Right cardiac atrium (tissue), 5 donors: ENCODE measurements at places on chromosomes 11 and 22.

DNA sequence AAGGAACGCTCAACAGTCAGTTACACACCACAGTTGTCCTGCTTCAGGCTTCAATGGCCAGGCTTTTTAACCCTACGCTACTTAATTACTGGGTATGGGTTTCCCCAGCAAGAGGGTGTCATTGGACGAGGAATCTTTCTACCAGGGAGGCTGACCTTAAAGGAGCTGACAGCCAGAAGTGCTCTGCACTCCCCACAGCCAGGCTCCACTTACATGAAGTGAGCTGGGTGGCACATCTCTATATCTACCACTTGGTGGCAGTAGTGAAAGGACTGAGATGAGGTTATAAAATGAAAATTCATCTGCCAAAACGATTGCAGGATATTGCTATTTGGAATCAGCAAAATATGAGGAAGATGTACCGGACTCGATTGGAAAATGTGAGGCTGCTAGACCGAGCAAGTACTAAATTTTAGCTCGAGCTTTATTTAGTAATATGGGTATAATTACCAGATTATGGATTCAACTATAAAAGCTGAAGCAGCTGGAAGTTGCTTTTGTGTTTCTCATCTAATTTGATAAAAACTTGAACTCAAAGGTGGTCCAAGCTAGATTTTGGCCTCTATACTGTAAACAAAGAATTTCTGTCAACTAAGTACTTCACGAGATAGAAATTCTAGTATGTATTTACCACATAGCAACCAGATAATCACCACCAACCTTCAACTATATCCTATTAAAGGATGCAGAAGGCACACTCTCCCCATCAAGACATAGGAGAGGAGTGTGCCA is 53.9 kb upstream of the CEP126 start:
- DNase-seq, result peak; percentile 57

GRCh38 chr11:46674463-46675287 is 25.7 kb downstream of the ARHGAP1 start:
- DNase-seq, result peak; percentile 83

- no peak for DNase-seq
These were observed 4.4 kb downstream of the CAT start for GRCh38 chr11:34443136-34443535.

DNA sequence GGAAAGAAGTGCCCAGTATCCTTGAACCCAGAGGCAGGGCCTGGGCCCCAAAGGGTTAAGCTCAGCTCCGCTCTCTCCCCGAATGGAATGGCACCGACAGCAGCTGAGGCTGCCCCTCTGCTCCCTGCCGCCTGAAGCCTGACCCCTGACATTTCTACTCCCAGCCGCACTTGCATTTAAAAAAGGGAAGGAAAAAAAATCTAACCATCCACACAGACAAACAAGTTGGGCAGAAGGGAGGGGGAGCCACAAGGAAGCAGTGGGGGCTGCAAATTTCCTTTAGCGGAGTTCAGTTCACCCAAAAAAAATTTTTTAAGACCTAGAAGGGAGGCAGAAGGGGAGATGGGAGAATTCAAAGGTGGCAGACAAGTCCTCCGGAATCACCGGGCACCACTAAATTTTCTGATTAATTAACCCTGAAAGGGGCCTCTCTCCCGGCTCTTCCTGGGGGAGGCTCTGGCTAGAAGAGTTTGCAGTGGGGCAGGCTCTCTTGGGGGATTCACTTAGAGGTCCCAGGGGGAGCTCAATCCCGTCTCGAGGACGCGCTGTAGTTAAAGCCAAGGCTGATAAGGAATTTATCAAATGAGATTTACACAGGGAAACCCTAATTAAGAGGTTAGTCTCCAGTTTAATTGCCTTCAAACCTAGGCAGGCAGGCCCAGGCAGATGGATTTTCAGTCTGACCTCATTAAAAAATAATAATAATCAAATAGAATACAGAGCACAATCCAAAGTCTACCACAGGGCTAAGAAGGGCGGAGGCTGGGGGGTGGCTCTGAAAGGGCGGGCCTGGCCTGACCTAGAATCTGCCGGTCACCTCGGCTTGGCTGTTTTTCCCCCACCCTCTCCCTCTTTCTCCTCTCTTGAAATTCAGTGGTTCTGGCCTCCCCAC is 25.6 kb downstream of the MN1 start:
- DNase-seq, result peak; percentile 85

DNA sequence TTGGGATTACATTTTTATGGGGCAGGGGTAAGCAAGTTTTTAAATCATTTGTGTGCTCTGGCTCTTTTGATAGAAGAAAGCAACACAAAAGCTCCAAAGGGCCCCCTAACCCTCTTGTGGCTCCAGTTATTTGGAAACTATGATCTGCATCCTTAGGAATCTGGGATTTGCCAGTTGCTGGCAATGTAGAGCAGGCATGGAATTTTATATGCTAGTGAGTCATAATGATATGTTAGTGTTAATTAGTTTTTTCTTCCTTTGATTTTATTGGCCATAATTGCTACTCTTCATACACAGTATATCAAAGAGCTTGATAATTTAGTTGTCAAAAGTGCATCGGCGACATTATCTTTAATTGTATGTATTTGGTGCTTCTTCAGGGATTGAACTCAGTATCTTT is 10.1 kb downstream of the RAG1 start:
- no peak for DNase-seq

DNA sequence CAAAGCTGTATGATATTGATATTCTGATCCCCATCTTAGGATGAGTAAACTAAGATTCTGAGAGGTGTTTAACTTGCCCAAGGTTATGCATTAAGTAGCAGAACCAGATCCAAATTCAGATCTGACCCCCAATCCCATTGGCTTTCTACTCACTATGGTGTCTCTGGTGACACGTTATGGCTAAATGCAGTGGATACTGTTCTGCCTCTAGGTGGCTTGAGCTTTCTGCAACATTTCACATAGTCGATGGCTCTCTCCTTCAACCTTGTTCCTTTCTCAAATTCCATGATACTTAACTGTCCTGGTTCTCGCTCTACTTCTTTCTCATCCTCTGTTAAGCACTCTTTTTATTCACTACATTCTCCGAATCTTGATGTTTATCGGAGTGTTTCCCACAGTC is 9.4 kb downstream of the C11orf97 start:
- no peak for DNase-seq

DNA sequence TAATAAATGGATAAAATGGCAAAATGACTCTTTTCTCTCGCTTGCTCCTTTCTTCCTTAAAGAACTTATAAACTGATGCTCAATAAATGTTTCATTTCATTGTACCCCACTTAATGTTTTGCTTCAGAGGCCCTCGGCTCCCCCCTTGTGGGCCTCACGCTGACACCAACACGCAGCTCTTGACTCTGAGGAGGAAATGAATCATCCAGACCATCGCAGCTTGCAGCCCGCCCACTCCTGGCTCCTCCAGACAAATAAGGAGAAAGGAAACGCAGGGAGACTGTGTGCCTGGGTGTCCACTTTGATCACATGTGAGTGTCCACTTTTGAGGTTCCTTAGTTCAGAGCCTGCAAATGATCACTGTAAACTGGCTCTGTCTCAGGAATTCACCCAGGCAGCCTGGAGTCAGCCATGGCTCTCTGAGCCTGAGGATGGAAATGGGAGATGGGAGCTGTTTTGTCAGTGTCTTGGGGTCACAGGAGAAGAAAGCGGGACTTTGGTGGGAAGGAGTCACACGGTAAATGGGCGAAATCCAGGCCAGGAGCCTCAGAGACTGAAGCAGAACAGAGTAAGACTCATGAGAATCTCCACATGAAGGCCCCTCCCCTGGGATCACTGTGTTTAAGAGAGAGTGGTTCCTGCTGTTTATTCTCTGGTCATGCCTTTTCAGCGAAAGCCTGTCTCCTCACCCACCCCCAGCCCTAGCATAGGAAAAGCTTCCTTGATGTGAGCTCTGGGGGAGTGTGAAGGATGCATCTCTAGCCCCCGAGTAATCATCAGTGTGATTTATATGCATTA is 96.5 kb downstream of the CWC15 start:
- peak; percentile 86 for DNase-seq

- no peak for DNase-seq
These were observed 47.2 kb downstream of the LRRC32 start for GRCh38 chr11:76623171-76623883.

DNA sequence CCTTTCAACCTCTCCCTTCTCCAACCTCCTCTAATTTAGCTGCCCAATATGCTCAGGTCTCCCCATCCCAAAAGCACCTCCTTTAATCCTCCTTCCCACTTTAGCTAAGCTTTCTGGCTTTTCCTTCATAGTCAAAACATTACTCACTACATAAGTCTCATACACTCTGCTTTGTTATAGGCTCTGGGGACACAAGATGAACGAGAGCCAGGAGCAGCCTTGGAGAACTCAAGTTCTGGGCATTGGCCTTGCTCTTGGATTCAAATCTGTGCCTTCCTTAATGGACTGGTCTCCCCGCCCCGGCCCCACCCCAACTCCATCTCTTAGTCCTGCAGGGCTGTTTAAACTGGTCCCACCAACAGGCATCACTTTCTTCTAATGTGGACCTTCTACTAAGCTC is 11.4 kb upstream of the HPX start:
- no peak for DNase-seq

DNA sequence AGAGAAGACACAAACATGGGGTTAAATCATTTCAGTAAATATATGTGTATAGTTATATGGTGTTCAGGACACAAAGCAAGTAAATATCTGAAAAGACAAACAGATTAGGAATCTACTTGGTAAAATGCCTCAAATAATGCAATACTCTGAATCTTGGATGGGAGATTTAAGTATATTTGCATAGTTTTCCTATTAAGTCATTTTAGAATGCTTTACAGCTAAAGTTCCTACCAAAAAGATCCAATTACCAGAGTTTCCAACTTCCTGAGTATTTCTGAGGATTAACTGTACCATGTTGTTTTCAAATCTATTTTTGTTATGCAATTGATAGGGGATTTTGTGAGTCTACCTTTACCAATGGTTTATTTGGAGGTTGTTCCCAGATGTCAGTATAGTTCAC is 424.4 kb upstream of the CCDC179 start:
- DNase-seq, result no peak

GRCh38 chr11:115452241-115452640 is 52.0 kb downstream of the CADM1 start:
- DNase-seq, result no peak

GRCh38 chr11:78759071-78759470 is 184.4 kb upstream of the NARS2 start:
- DNase-seq, result no peak

- DNase-seq, result no peak
These were observed 480.3 kb downstream of the BRD1 start for GRCh38 chr22:49347376-49347775.

DNA sequence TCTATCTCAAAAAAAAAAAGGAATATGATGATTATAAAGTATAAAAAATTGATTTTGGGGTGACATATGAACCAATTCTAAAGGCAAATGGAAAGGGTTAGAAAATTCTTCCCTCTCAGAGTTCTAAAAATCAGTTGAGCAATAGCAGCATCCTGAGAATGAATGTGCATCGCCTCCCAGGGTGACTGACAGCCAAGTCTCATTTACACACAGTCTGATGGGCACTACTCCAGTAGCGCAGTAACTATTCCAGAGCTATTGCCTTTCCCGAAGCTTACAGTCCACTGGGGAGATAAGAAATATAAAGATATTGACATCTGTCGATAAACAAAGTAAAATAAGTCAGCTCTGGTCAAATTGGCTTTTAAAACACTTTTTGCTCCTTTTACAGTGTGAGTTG is 32.3 kb upstream of the SORL1 start:
- no peak for DNase-seq

DNA sequence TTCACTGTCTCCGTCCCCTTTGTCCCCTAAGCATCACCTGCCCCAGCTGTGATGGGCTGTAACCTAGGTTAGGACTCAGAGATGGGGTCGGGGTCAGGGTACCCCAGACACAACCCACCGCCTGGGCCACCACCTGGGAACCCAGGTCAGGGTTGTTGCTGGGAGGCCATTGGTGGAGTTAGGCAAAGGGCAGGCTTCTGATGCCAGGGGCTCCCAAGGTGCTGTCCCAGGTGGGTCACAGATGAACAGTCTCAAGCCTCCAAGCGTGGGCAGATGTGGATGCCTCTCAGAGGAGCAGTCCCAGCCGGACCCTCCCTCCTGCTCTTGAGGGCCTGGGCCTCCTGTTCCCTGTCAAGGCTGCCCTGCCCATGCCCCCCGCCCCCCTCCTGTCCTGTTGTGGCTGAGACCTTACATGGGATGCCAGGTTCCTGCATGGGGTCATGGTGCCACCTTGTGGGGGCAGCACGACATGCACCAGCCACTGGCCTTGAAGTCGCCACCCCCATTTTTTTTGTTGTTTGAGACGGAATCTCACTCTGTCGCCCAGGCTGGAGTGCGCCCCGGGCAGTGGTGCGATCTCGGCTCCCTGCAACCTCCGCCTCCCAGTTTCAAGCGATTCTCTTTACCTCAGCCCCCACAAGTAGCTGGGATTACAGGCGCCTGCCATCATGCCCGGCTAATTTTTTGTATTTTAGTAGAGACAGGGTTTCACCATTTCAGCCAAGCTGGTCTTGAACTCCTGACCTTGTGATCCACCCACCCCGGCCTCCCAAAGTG is 12.1 kb downstream of the GATD1 start:
- DNase-seq, result peak; percentile 52

GRCh38 chr11:81975261-81975900 is 758.3 kb downstream of the FAM181B start:
- no peak for DNase-seq

DNA sequence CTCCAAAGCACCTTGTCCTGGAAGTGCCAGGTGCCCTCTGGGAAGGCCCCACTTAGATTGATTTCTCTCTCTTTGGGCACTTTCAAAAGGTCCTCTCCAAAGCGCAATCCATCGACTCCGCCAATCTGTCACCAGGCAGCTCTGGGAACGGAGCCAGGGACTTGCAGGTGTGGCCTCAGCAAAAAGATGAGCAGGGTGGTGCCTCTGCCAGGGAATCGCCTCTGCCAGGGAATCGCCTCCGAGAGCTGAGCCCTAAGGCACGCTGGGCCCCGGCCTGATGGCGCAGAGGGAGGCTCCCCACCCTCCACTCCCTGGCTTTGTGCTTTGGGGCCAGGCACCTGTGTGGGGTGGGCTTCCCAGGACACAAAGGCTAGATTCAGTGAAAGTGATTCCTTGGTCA is 1391.3 kb downstream of the TBC1D22A start:
- no peak for DNase-seq
